ENCODE measurements at places on chromosomes 12 and 14. TPM values are rescaled to one million over a fixed set of nuclear protein-coding genes. Genes with fewer than 3 reads are reported as not detected.

DNA sequence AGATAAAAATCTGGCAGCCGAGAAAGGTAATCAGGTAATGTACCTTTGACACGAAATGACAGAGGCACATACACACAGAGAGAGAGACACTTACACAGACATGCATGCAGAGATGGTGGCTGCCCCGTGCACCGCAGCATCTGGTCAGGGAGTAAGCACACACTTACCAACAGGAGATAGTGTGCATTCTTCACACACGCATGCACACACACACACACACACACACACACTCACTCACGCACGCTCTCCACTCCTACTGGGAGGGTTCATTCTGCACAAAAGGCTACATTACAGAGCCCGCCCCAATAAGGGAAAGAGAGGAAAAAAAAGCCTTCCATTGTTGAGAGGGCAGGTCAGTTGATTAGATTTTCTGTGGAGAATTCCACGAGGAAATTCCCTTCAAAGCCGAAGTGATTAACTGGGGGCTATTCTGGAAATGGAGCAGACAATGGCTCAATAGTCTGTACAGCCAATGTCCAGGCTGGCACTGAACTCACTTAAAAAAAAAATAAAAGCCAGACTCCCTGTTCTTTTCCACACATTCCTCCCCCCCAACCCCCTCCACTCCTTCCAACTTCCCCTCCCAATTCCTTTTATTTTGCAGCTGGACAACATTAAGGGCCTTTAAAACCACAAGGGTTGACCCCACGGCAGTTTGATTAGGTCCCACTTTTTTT is 1.4 kb upstream of the SOX5 start:
- H3K27ac ChIP-seq, result no peak overlapping the region
- no peaks in the 10 kb centered on the region for H3K27me3 ChIP-seq
- peaks cover 7% of the 10 kb centered on the region for H3K4me1 ChIP-seq
- no peak overlapping the region for H3K4me3 ChIP-seq

- no peak overlapping the region for H3K27ac ChIP-seq
- H3K27me3 ChIP-seq, result no peaks in the 10 kb centered on the region
- no peaks in the 10 kb centered on the region for H3K36me3 ChIP-seq
- H3K4me3 ChIP-seq, result no peak overlapping the region
These were observed 144.0 kb upstream of the KRR1 start for GRCh38 chr12:75655315-75655806.

DNA sequence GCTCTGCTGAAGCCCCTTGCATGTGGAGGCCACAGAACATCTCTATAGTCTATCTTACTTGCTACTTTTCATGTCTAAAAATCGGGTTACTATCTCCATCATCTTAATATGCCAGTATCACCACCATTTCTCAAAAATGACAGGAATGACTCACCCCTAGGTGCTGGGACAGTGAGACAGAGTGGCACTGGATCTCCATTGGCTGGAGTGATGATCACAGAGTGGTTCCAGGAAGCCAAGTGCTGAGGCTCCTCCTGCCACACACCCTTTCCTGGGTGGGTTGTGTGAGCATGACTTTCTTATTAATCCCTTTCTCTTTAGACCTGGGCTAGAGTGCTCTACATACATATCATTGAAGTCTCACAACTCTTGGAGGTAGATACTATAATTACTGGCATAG is 3.3 kb upstream of the ASCL1 start:
- H3K27ac ChIP-seq, result no peak overlapping the region
- peaks cover 8% of the 10 kb centered on the region for H3K36me3 ChIP-seq
- peaks cover 51% of the 10 kb centered on the region for H3K27me3 ChIP-seq
- H3K4me1 ChIP-seq, result peaks cover 24% of the 10 kb centered on the region
- no peak for DNase-seq

TCL1B gene
- total RNA-seq, result not detected

- H3K4me3 ChIP-seq, result no peak overlapping the region
- peaks cover 9% of the 10 kb centered on the region for H3K4me1 ChIP-seq
- H3K27me3 ChIP-seq, result peaks cover 1% of the 10 kb centered on the region
- H3K36me3 ChIP-seq, result no peaks in the 10 kb centered on the region
- DNase-seq, result no peak
- H3K27ac ChIP-seq, result no peak overlapping the region
These were observed 7.1 kb downstream of the KRT75 start for GRCh38 chr12:52427083-52427482.
